Neuronal stem cell (in vitro differentiated cells): ENCODE measurements at places on chromosomes 4 and X.

DNA sequence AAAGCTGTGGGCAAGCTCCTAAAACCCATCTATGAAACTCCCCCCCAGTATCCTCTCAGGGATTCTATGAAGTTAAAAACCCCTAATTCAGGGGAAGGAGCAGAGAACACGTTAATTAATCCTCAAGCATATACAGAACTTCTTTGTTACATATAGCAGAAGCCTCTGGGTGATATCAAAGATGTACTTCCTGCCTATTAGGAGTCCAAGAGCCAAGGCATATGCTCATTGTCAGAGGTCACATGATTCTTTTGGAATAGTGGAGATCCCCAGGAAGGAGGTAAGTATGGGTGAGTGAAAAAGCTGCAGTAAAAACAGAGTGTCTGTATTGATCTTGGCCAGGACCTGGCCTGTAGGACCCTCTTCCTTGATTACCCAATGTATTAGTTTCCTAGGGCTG is 2.9 kb upstream of the SPARCL1 start:
- no peak overlapping the region for H3K4me3 ChIP-seq
- no peaks in the 10 kb centered on the region for H3K27me3 ChIP-seq
- no peak overlapping the region for H3K27ac ChIP-seq
- no peak for DNase-seq
- peaks cover 24% of the 10 kb centered on the region for H3K4me1 ChIP-seq

- no peaks in the 10 kb centered on the region for H3K27me3 ChIP-seq
- no peaks in the 10 kb centered on the region for H3K36me3 ChIP-seq
- no peak for DNase-seq
- H3K4me3 ChIP-seq, result no peak overlapping the region
- H3K27ac ChIP-seq, result no peak overlapping the region
These were observed 468.5 kb downstream of the IQCM start for GRCh38 chr4:149347139-149347538.

GRCh38 chrX:102154900-102155805 is 624 bp downstream of the BEX5 start:
- H3K27ac ChIP-seq, result no peak overlapping the region

GRCh38 chr4:26766141-26766540 is 94.5 kb upstream of the STIM2 start:
- no peaks in the 10 kb centered on the region for H3K36me3 ChIP-seq
- DNase-seq, result no peak
- H3K27ac ChIP-seq, result no peak overlapping the region
- H3K27me3 ChIP-seq, result no peaks in the 10 kb centered on the region
- no peaks in the 10 kb centered on the region for H3K4me1 ChIP-seq

GRCh38 chrX:118348186-118348810 is 2.4 kb downstream of the WDR44 start:
- H3K4me3 ChIP-seq, result no peak overlapping the region
- H3K36me3 ChIP-seq, result no peaks in the 10 kb centered on the region
- no peak overlapping the region for H3K27ac ChIP-seq
- peaks cover 20% of the 10 kb centered on the region for H3K4me1 ChIP-seq
- no peaks in the 10 kb centered on the region for H3K27me3 ChIP-seq

- peak overlapping the region; percentile 97 for H3K4me3 ChIP-seq
- no peaks in the 10 kb centered on the region for H3K27me3 ChIP-seq
- DNase-seq, result no peak
These were observed 1.3 kb downstream of the SMC1A start for GRCh38 chrX:53421125-53421524.

DNA sequence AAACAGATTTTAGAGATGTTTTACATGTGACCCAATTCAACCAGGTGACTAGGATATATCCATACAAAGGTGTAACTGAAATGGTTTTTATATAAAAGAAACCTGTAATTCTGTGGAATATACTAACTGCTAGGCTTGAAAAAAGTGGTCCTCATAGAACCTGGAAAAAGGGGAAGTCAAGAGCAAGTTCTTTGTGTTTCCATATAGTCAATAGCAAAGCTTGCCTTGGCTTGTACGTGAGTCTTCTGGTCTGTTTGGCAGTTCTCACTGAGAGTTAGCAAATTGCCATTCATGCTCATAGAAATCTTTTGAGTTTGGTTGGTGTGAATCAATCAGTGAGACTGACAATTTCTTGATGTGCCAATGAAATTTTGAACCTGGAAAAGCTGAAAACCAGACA is 79.4 kb upstream of the SMIM10 start:
- no peaks in the 10 kb centered on the region for H3K27me3 ChIP-seq
- DNase-seq, result no peak
- H3K4me1 ChIP-seq, result no peaks in the 10 kb centered on the region
- H3K4me3 ChIP-seq, result no peak overlapping the region

GRCh38 chr4:91222014-91222413 is 1081.8 kb upstream of the GRID2 start:
- H3K4me1 ChIP-seq, result no peaks in the 10 kb centered on the region
- no peak overlapping the region for H3K27ac ChIP-seq
- H3K4me3 ChIP-seq, result no peak overlapping the region
